ENCODE measurements at places on chromosomes 12 and 14.
A peak's percentile ranks its signal among the peaks of the same experiment; 100 is the strongest.

DNA sequence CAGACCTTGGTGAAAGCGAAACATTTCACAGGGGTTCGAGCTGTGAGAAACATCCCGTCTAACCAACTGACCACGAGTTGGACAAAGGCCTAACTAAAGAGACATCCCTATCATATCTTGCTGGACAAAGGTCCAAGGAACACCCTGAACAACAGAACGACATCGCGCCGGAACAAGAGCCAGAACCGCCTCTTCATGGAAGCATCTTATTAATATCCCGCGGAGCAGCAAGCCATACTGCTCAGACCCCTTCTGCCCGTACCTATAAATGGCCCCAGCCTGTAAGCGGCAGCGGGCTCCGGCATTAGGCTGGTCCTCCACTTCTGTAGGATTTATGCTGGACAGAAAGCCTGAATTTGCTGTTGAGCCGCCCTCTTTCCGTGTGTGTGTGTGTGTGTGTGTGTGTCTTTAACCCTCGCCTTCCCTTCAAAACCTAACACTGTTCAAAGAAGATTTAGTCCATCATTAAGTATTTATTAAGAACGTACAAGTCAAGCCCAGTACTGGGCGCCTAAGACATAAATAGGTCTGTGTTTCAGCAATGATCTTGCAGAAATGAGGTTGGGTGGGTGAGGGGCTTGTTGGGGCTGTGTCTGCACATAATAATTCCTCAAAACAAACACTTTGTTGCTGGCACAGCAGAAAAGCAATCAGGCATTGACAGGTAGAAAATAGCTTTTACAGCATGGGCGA lies 1.9 kb downstream of the SLC6A15 start:
- DNase-seq, result no peak

DNA sequence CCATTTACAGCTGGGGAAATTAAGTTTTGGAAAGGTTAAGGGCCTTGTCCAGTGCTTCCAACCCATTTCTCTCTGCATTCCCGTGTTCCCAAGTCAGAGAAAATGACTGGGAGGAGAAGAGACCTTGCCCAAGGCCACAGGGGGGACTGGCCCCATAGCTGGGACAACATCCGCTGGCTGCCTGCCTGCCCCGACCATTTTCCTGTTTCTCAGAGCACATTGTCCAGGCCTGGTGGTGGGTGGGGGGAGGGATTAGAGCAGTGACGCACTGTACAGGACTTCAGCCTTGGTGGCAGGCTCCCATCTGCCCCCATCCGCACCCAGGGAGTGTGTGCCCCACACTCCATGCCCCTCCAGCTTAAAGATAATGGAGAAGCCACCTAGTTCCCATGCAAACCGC lies 27.7 kb downstream of the DIO3 start:
- no peak for DNase-seq

- DNase-seq, result no peak
Observed at GRCh38 chr12:105865886-105866285, 272.9 kb downstream of the NUAK1 start.

- DNase-seq, result no peak
Observed at GRCh38 chr14:54174457-54174856, 217.8 kb upstream of the BMP4 start.

- DNase-seq, result no peak
Observed at GRCh38 chr12:52440821-52441319, 6.7 kb upstream of the KRT75 start.

DNA sequence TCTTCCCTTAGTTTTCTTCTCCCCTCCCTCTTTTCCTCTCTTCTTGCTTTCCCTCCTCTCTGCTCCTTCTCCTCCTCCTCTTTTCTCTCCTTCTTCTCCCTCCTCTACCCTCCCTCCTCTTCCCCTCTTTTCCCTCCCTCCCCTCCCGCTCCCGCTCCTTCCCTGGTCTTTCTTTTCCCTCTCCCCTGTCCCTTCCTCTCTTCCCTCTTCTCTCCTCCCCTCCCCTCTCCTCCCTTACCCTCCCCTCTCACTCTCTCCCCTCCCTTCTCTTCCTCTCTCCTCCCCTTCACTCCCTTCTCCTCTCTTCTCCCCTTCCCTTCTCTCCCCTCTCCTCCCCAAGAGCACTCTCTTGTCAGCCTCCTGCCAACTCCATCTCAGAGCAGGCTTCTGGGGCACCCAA lies 17.4 kb upstream of the FBXO21 start:
- DNase-seq, result no peak

DNA sequence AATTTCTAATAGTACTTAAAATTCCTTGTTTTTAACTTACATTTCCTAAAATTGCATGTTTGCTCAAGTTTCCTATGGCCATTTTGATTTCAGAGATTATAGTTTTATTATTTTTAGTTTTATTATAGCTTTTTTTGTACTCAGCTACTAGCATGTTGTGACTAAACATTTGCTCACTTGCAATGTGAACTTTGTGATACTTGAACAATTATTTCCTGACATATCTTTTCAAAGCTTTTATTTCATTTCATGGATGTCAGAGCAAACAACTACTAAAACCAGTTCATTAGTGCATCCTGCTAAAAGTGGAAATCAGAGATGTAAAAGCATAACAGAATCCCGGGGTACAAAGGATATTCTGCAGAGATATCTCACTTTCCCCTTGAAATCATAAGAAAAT lies 33.6 kb upstream of the PCNX4 start:
- no peak for DNase-seq

DNA sequence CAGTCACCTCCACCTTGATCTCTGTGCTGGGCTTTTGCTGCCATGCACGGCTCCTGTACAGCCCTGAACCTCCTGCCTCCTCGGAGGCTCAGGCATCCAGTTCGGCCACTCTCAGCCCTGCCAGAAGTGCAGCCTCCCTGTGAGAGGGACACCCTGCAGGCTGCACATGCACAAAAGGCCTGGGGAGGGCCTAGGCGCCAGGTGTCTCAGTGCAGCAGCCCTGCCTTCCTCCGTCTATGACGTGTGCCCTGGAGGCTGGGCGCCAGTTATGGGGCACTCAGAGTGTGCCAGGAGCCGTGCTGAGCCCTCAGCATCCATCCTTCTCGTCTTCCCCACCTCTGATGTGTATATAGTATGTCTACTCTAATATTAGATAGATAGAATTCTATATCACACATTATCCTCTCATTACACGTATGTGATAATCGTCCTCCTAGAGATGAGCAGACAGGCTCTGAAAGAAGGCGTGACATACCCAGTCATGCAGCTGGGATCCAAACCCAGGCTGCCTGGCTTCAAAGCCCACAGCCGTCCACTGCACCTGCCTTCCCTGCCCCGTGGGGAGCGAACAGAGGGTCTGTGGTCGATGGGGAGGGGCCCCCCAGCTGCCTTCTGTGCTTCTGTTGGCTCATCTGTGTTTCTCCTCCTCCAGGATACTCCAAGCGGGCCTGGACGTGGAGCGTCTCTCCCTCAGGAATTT lies 101.1 kb downstream of the B4GALNT3 start:
- DNase-seq, result no peak

- no peak for DNase-seq
Observed at GRCh38 chr14:64147126-64147790, 146.9 kb downstream of the ESR2 start.

- DNase-seq, result peak; percentile 83
Observed at GRCh38 chr12:48936379-48936979, 11.2 kb upstream of the FKBP11 start.

DNA sequence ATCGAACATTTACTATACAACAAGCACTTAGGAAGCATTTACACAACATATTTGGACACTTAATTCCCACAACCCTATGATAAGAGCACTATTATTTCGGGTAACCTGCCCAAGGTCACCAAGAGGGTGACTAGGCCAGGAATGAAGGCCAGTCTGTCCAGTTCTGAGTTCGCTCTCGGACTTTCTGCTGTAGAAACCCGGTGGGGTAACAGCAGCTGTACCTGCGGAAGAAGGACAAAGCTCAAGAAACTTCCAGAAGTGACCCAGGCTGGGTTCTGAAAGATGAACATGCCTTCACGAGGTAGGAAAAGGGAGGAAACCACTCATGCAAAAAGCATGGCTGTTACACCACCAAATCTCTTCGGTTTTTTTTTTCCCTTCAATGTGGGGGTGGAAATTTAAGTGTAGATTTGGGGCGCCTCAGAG lies 10.8 kb downstream of the PLA2G1B start:
- DNase-seq, result peak; percentile 34

GRCh38 chr14:75499084-75499875 lies 23.0 kb upstream of the BATF start:
- no peak for DNase-seq

GRCh38 chr12:71335151-71335962 lies 104.2 kb upstream of the LGR5 start:
- DNase-seq, result no peak

DNA sequence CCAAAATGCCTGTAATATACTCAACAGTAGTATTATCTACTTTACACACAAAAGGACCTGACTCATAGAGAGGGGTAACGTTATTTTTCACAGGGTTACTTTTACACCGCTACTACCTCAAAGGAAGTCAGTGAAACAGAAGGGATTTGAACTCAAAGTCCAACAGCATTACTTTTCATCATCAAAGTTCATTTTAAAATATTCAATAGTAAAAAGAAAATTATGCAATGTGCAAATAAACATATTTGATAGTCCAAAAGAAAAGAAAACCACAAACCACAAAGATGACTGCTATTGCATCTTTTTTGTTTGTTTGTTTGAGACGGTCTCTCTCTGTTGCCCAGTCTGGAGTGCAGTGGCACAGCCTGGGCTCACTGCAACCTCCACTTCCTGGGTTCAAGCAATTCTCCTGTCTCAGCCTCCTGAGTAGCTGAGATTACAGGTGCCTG lies 15.5 kb downstream of the KIF21A start:
- no peak for DNase-seq

GRCh38 chr12:102948941-102949352 lies 8.5 kb upstream of the ASCL1 start:
- DNase-seq, result no peak

DNA sequence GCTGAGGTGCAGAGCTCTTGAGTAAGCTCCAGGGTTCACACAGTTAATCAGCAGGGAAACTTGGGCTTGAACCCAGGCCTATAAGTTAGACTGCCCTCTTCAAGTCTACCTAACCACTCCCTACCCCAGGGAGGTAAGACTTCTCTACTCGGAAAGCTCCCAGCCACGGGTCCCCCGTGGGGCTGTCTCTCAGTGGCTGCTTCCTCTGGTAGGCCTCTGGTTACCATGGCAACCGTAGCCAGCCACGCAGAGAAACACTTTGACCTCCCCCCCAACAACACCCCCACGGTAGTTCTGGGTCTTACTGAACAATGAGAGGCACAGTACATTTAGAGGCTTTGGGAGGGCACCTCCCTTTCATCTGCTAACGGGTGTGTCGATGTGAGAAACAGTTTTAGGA lies 245.2 kb downstream of the AACS start:
- no peak for DNase-seq

GRCh38 chr12:47028981-47029708 lies 50.3 kb upstream of the PCED1B start:
- no peak for DNase-seq

- DNase-seq, result no peak
Observed at GRCh38 chr12:22372277-22372837, 37.9 kb upstream of the ST8SIA1 start.

GRCh38 chr12:104886418-104887401 lies 71.4 kb downstream of the SLC41A2 start:
- no peak for DNase-seq

GRCh38 chr14:106875503-106875902 lies 1349.1 kb downstream of the TMEM121 start:
- no peak for DNase-seq

GRCh38 chr12:67716817-67717216 lies 68.3 kb downstream of the DYRK2 start:
- peak; percentile 23 for DNase-seq

GRCh38 chr14:54803926-54804537 lies 98.6 kb downstream of the GCH1 start:
- no peak for DNase-seq

- DNase-seq, result peak; percentile 15
Observed at GRCh38 chr12:30694412-30695198, 1.1 kb downstream of the IPO8 start.

Data from hepatic stellate cell (primary cell).